ENCODE measurements at places on chromosomes 2 and 18.

DNA sequence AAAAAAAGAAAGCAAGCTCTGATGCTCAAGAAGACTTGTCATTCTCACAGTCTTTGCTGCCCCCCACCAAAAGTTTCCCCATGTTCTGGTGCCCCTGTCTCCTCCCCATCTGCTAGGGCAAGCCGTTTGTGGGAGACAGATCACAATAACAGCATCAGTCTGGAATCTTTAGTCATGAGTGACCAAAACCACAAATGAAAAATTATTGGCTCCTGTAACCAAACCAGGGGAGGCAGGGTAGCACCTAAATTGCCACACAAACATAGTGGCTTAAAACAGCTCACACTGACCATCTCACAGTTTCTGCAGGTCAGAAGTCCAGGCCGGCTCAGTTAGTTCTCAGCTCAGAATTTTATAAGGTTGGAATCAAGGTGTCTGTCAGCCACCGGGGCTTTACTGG lies 9.1 kb upstream of the B3GNT7 start:
- peak; percentile 96 for DNase-seq

DNA sequence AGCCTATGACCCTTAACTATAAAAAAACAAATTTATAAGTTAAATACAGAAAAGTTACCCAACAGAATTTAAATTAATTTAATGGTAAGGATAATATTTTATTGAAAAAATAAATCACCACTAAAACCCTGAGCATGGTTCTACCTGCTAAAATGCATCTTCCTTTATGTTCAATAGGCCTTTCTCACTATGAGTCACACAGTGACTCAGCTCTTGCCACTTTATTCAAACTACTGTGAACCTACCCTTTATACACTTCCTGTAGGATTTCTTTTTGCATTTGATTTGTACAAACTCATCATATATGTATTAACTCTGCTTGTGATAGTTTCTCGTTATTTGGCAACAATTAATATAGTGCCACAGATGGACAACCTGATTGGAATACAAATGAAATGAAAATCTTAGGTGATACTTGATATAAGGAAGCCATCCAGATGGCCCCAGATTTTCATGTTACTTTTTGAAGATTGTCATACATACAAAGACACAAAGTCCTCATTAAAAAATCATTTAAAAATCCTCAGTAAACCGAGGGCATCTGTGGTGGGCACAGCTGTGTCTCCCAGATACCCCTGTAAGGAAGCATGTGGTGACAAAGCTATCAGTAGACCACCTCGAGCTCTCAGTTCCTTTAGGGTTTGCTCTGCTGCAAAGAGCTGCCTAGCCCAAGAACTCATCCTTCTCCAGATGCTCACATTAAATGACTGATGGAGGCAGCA lies 55.2 kb upstream of the COBLL1 start:
- DNase-seq = peak; percentile 67

- no peak for DNase-seq
These were observed 98.9 kb downstream of the ABI2 start for GRCh38 chr2:203427061-203427460.

DNA sequence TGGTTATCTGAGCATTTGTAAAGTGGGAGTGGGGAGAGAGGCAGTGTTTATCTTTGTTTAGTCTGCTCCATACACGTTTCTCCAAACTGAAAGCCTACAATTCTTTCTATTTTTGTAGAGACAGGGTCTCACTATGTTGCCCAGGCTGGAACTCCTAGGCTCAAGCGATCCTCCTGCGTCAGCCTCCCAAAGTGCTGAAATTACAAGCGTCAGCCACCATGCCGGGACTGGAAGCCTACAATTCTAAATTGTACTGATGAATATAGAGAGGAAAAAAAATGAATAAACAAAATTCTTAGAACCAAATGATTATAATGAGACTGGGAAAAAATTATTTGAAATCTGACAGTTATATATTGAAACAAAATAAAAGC lies 1.4 kb upstream of the ZFAND2B start:
- no peak for DNase-seq

- DNase-seq = no peak
These were observed 76.1 kb downstream of the MBP start for GRCh38 chr18:77056344-77057005.

GRCh38 chr2:238692562-238692961 lies 155.3 kb upstream of the TWIST2 start:
- DNase-seq = no peak

- DNase-seq = no peak
These were observed 34.8 kb downstream of the SNTG2 start for GRCh38 chr2:985317-985898.

DNA sequence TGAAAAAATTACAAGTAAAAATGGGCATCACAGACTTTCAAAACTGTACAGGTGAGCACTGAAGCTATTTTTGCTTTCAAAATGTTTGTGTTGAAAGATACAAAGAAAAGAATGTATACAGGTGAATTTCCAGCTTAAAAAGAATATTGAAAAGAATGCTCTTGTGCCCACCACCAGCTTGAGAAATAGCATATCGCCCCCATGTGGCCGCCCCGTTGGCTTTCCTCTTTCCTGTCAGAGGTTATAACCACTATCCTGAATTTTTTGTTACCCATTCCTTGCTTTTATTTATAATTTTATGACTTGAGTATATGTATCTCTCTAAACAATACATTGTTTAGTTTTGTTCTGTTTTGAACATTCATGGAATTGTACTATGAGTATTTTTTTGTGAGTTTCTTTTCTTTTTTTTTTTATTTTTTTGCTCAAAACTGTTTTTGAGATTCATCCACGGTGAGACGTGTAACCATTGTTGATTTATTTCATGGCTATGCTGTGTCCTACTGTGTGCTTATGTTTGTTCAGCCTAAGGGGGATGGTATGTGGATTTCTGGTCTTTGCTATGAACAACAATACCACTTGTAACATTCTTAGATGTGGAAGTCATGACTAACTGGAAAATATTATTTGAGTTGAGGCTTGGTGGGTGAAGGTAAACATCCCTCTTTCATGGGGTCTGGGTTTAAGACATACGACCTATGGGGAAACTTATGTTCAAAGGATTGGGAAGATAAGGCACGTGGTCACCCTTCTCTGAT lies 11.6 kb downstream of the TRPM8 start:
- DNase-seq = peak; percentile 17

- no peak for DNase-seq
These were observed 8.0 kb downstream of the PDCD1 start for GRCh38 chr2:241850544-241851324.

GRCh38 chr2:234880551-234881211 lies 71.1 kb upstream of the SH3BP4 start:
- DNase-seq = peak; percentile 97

GRCh38 chr2:217731805-217732204 lies 271.0 kb downstream of the TNS1 start:
- no peak for DNase-seq

DNA sequence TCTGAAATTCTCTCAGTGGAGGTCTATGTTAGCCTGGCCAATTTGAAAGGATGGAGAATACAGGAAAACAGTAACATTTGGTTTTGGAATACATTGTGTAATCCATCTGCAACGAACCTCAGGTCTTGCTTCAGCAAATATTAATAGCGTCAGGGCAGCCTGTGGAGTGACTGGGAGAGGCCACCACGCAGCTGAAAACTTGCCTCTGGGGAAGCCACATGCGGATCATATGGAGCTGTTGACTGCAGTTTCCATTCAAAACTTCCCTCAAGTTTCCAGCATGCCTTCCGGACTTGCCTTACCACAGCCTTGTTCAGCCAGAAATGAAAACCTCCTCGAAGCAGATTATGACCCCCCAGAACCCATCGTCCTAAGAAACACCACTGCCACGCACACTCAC lies 25.7 kb downstream of the BCL11A start:
- no peak for DNase-seq

DNA sequence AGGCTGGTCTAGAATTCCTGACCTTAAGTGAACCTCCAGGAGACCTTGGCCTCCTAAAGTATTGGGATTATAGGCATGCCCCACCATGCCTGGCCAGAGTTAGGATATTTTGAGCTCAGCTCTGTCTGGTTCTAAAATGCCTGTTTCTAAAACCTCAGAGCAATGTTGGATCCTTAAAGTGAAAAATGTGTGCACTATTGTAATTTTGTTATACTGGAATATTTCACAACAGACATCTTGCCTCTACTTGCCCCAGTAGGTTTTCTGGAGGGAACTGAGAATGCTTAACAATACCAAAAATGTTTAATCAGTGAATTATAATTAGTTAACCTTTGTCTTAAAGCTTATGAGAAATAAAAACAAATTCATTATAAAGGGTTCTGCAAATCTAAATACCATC lies 144.6 kb upstream of the CCDC195 start:
- no peak for DNase-seq

DNA sequence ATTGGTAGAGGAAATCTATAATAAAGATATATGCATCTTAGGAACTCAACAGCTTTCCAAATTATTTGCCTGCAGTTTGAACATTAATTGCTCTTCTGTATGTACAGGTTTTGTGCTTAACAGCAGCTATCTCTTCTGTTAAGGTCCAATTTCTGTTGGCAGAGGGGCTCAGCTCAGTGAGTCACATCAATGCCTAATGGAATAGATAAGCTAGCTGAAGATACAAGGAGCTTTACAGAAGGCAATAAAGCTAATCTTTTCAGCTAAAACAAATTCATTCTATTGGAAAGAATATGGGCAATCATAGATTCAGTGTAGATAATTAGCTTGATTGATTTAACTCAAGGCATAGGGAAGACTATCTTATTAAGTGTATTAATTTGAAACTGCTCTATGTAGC lies 58.4 kb upstream of the UNC80 start:
- DNase-seq = no peak

DNA sequence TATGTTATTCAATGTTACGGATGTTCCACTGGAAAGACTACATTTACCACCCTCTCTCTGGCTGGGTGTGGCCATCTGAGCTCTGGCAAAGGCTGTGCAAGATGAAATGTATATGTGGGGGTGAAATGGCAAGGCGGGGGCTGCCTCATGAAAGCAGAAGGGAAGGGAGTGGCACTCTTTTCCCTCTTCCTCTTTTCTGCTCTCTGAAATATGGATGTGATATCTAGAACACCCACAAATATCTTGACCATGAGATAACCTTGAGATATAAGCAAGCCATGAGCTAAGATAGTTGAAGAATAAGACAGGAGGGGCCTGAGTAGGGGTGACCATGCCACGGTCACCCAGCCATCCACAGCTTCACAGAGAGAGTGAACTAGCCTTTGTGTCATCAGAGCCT lies 367.8 kb upstream of the ID2 start:
- no peak for DNase-seq

DNA sequence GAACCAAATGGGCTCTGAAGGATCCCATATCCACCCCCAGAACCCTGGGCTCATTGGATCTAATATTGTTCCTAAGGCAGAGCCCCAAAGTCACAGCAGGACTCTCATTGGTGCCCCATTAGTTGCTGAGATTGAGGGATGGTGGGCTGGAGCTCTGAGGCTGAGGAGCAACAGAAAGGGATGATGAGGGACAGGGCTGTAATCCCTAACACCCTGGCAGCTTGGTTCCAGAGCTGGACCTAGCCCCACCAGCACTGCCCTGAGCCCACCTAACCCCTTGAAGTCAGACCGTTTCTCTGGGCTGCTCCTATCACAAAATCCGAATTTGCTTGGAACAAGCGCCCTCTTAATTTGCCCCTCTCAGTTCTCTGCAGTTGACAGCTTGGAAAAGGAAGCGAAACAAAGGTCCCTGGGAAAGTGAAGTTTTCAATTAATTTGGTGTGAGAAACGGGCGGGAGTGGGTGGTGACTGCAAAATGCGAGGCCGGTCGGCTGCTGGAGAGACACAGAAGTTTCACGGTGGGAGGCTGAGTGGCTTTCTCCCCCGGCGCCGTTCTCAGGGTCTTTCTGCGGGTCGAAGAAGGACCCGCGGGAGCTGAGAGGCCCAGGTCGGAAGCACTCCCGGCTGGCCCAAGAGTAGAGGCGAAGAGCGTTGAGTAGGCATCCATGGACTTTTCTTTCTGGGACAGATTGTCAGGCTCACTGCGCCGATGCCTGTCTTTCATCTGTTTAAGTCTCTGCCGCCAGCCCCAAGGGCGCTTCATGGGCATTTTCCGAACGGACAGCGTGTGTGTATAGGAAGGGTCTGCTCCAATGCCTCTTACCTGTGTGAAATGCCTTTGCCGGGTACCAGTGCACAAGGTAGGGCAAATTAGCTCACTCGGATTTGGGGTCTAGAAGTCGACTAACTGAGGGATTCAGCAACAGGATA lies 927 bp upstream of the HOXD13 start:
- DNase-seq = no peak

GRCh38 chr2:180143633-180144337 lies 136.7 kb upstream of the CWC22 start:
- no peak for DNase-seq

GRCh38 chr18:54229421-54230059 lies 5.1 kb upstream of the MBD2 start:
- DNase-seq = no peak

- DNase-seq = no peak
These were observed 112.9 kb upstream of the TRIB2 start for GRCh38 chr2:12603781-12604295.

DNA sequence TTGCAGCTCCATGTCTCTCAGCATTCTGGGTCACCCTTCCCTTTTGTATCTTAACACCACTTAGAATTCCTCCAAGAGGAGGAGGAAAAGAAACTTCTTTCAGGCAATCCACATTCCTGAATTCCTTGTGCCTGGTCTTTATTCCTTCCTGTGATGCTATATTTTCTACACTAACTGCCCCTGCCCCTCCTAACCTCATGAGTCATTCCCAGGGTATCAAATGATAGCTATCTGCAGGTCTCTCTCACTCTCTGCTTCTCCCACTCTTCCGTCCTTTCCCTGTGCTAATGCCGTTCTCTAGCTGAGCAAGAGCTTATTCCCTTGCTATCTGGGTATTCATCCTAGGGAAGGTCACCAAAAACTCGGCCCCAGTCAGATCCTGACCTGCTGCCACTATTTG lies 395.0 kb upstream of the TCF4 start:
- DNase-seq = no peak

DNA sequence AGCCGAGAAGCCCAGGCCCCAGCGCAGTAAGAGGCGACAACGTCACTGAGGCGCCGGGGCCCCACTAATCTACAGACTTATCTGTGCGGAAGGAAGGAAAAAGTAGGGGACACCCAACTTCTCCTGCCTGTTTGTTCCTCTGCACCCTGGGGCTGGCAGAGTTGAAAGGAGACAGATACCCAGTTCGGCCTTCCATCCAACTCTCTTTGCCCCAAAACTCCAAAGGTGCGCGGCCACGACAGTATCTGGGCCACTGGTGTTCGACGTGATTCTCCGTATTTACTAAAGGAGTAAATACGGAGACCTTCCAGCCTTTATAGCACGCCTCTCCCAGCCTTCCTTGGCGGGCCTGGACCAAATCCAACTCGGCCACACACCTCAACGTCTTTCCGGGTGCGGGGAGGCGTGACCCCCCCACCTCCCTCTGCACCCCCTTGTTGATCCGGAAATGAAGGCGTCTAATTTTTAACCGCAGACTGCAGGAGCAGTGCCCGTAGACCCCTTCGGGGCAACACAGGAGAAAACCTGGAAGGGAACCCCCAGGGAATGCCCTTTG lies 1.6 kb downstream of the SMAD7 start:
- DNase-seq = peak; percentile 44

- DNase-seq = no peak
These were observed 33.7 kb downstream of the BOK start for GRCh38 chr2:241592126-241592845.

- DNase-seq = no peak
These were observed 10.6 kb upstream of the BIN1 start for GRCh38 chr2:127117603-127118002.

GRCh38 chr2:75310876-75311275 lies 111.6 kb upstream of the TACR1 start:
- DNase-seq = no peak

GRCh38 chr2:95760806-95761525 lies 169.2 kb downstream of the TRIM43 start:
- DNase-seq = peak; percentile 57

GRCh38 chr2:33607251-33607721 lies 8.2 kb upstream of the FAM98A start:
- no peak for DNase-seq

- DNase-seq = peak; percentile 54
These were observed 34.7 kb upstream of the ALPP start for GRCh38 chr2:232343821-232344220.
